GOT3 (cell line): ENCODE measurements at places on chromosomes 5 and 9.

DNA sequence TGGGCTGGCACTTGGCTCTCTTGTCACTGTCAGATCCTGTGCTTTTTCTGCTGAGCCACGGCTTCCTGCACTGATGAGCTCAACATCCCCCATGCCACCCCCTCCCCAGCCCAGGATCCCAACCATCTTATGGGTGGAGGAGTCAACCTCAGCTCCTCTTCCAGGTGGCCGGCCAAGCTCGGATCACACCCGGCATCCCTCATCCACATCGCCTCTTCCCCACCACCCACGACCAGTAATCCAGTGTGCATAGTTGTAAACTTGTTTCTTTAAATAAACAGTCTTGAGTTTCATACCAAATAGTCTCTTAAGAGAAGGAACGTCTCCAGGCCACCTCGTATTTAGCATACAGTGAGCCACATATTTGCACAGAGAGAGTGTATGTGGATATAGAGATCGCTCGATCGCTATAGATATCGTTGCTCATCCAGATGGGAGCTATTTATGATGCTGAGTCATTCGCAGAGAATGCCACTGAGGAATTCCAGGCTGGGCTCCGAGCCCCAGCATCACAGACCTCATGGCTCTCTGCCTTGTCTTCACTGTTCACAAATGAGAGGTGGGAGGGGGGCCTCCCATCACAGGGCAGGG is 61.8 kb upstream of the CPLX2 start:
- DNase-seq: peak; percentile 19

GRCh38 chr5:78647351-78647818 is 1.2 kb downstream of the LHFPL2 start:
- DNase-seq: no peak

GRCh38 chr5:140591747-140592372 is 27.2 kb downstream of the SLC35A4 start:
- no peak for DNase-seq

GRCh38 chr5:1417586-1418225 is 27.5 kb downstream of the SLC6A3 start:
- DNase-seq: no peak

- DNase-seq: no peak
These were observed 188.2 kb upstream of the TAS2R1 start for GRCh38 chr5:9818340-9818845.

DNA sequence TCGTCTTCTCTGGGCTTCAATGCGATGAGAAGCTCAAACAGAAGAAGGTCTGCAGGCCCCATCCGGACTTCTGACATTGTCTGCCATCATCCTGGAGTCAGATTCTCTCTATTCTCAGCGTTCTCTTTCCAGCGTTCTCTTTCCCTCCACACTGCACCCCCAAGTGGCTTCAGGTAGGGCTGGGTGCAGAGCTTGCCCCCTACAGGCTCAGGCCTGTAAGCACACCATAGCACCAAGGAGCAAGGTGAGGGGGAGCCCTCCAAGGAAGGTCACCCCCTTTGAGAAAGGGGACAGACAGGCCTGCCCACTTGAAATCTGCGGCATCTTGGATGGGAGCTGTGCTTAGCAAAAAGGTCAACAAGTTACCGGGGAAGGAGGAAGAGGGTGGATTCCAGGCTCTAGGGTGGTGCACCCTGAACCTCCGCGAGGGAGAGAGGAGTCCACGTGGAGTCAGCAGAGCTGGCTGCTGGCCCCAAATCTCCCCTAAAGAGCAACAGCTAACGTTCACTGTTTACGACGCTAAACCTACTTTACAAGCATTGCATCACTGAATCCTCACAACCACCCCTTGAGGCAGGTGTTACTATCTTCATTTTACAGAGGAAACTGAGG is 27.5 kb downstream of the GPX3 start:
- DNase-seq: no peak

DNA sequence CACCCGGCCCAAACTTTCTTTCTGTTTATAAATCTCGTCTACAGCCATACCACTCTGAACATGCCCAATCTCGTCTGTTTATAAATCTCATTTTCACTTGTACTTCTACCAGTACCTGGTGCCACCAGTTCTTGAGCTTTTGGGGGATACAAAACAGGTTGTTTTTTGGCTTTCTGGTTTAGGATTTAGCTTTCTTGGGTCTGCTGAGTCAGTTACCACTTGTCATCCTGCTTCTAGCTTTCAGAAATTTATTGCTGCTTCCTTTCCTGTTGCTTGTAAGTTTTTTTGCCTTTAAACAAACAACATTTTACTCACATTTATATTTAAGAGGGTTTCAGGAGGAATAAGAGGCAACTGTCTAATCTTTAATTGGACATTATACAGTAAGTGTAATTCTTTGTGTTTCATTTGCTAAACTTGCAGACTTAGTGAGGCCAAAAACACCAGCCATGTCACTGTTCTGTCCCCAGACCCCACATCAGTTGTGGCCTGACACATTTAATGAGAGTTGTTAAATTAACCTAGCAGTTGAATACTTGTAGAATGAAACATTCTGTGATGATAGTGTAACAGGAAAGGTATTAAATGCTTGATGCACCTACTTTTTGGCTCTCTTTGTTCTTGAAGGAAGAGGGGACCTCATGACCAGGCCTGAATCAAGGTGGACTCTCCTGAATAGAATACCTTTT is 11.8 kb downstream of the NDFIP1 start:
- no peak for DNase-seq

DNA sequence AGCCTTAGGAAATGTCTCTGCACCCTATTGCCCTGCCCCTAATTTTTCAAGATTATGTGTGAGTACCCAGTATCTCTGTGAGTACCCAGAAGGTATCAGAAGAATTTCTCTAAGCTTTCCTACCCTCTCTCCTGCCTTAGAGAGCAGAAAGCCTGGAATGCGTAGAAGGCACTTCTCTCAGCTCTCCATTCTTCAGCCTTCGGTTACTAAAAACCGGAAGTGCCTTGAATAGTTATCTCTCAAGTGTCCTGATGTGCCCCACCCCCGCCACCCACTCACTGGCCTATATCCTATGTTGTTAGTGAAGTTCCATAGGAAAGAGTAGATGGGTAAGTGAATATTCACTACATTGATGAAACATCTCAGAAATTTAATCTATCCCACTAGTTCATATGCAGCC is 210.7 kb upstream of the CDH10 start:
- no peak for DNase-seq

DNA sequence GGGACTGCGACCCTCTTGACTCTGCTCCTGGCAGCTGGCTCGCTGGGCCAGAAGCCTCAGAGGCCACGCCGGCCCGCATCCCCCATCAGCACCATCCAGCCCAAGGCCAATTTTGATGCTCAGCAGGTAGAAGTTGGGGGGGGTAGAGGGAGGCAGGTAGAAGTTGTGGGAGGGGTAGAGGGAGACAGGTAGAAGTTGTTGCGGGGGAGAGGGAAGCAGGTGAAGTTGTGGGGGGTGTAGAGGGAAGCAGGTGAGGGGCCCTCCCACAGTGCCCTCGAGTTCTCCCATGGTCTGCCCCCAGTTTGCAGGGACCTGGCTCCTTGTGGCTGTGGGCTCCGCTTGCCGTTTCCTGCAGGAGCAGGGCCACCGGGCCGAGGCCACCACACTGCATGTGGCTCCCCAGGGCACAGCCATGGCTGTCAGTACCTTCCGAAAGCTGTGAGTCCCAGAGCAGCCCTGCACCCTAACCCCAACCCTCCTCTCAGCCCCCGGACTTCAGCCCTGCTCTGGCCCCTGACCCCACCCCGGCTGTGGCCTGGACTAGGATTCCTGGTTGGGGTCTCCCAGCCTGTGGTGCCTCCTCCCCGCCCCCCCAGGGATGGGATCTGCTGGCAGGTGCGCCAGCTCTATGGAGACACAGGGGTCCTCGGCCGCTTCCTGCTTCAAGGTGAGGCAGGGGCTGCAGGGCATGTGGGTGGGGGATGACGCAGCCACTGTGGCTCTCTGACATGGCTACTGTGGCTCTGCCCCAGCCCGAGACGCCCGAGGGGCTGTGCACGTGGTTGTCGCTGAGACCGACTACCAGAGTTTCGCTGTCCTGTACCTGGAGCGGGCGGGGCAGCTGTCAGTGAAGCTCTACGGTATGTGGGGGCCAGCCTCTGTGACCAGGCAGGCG is 537 bp downstream of the C8G start:
- no peak for DNase-seq

GRCh38 chr5:117805058-117805457 is 1183.3 kb downstream of the DTWD2 start:
- no peak for DNase-seq

- no peak for DNase-seq
These were observed 142.7 kb downstream of the PAX5 start for GRCh38 chr9:36891341-36891811.

DNA sequence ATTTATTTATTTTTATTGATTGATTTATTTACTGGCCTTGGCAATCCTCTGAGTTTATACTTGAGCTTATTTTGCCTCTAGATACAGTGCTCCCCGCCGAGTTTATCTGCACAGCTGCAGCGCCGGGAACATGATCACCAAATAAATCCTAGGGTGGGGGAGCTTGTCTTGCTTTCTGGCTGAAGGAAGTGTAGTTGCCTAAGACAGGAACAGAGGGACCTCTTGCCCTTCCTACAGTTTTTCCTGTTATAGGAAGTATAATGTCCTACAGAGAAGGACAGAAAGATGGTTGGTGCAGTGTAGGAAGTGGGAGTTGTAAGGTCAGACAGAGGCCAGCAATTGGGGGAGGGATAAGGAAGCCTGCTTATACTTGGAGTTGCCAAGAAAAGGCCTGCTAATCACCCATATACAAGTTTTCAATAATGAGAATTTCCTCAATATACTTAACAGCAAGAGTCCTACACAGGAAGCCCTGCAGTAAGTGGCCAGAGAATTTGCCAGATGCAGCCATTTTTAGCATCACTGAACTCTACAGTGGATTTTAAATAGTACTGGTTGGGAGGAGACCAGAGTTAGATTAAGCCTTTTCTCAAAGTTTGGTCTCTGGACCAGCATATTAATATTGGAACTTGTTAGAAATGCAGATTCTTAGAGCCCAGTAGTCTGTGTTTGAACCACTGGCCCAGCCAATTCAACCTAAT is 7.7 kb downstream of the AOPEP start:
- no peak for DNase-seq

DNA sequence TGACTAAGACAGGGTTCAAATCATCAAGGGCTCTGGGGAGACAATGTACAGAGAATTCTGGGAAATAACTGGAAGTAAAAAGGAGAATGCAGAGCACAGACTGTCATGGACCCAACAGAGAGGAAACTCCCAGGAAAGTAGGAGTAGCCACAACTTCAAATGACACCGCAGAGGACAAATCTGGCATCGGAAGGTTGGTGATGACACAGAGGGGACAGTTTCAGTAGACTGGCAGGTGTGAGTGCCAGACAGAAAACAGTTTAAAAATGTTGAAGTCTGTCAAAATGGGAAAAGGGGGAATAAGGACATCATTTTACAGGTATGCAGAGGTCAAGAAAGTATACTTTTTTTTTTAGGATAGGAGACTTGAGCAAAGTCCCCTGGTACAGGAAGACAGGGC is 70.2 kb downstream of the EPB41L4A start:
- no peak for DNase-seq

- DNase-seq: no peak
These were observed 248.1 kb downstream of the PIK3R1 start for GRCh38 chr5:68463606-68464005.

DNA sequence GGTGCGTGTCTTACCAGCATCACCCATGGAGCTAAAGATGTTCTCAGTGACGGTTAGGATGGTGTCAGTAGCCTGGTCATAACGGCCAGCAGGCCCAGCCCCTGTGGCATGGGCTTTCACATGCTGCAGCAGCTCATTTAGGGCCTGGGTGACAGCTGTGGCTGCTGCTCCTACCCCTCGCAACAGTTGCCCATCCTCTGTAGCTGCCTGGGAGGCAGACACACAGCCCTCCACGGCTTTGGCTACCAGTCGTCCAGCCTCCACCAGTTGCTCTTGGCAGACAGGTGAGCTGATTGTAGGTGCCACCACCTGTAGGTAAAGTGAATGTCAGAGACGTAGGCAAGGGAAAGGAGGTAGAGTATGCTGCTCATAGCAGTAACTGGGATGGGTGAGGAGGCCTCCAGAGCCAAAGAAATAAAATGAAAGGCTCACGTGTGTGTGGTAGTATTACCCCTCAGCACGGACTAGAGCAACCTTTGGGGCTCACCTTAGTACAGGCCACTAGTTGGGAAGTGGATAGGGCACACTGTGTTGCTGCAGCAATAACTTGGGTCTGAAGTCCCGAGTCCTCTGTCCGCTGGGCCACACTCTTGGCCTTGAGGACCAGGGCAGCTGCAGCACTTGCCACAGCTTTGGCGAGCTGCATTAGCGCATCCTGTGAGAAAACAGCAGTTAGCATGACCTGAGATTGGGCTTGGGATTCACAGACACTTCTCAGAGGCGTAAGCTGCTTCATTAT is 14.7 kb downstream of the TLN1 start:
- DNase-seq: no peak

DNA sequence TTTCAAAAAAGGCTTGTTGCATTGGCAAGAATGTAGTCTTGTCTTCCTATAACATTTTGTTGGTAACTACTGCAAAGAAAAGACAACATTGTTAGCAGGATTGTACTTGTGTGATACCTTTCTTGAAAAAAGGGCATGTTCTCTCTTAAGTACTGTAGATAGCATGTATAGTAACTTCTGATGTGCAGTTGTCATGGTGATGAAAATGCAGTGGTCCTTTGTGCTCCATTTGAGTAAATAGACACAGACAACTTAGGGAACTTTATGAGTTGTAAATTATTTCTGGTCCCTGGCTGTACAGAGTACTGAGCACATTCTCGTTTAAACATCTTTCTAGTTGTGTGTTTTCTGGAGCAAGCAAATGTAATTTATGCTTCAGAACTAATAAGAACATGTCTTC is 103.3 kb downstream of the CD180 start:
- DNase-seq: no peak

- no peak for DNase-seq
These were observed 74.8 kb downstream of the ST8SIA4 start for GRCh38 chr5:100828071-100828897.

GRCh38 chr9:33161011-33161588 is 6.0 kb downstream of the B4GALT1 start:
- no peak for DNase-seq

DNA sequence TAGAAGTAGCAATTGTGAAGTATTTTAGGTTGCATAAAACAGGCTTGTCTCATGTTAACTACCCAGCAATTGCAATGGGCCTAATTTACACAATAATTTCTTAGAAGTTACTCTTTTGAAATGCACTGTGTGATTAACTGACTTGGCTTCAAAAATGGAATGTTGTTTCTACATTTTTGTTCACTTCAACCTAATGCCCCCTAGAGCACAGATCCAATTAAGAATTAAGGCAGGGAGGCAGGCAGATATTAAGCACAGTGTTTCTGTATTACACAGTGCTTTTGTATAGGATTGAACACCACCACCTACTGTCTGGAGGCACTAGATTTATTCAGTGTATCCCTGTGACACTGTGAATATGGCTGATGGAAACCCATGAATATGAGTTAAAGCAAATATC is 302.1 kb downstream of the FBXL17 start:
- no peak for DNase-seq
